ENCODE measurements at places on chromosomes 5 and 9.

DNA sequence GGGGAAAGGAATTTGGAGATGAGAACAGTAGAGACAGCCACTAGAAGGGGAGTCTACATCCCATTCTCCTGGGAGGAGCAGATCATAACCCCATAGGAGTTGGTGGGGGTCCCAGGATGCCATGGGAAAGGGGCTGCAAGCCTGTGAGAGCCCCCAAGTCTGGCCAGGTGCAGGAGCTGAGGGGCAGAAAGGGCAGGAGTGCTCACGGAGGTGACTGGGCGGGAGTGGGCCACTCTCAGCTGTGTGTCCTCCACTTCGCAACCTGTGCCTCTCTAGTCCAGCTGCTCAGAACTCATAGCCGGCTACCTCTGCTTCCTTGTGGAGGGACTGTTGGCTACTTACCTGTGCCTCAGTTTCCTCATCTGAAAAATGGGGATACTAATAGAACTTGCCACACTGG, 263.9 kb downstream of the FSTL4 start:
- DNase-seq = no peak

DNA sequence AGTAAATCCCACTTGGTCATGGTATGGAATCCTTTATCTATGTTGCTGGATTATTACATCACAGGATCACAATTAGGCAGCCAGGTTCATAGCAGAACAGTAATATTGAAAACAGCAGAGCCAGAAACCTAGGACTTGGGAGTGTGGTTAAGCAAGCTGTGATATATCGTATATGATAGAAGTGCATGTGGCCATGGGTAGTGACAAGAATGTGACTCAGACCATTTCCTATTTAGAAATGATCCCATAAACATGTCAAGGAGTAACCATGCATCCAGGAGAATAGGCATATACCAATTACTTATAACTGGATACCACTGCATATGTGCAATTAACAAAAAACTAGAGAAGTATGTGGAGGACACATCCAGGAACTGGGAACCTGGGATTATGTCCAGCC, 31.2 kb downstream of the AMBP start:
- DNase-seq = no peak

GRCh38 chr9:93432964-93433363, 18.5 kb upstream of the FAM120A start:
- no peak for DNase-seq

- DNase-seq = no peak
Observed at GRCh38 chr9:125631391-125632085, 75.5 kb downstream of the MAPKAP1 start.

GRCh38 chr9:99947395-99947794, 40.9 kb downstream of the STX17 start:
- DNase-seq = no peak

GRCh38 chr5:3475674-3476073, 120.0 kb upstream of the IRX1 start:
- DNase-seq = no peak

GRCh38 chr9:111904026-111904425, 7.4 kb downstream of the UGCG start:
- no peak for DNase-seq

- DNase-seq = no peak
Observed at GRCh38 chr9:105331160-105331559, 86.7 kb downstream of the SLC44A1 start.

- DNase-seq = no peak
Observed at GRCh38 chr9:29865764-29866313, 2292.6 kb upstream of the C9orf72 start.

- DNase-seq = no peak
Observed at GRCh38 chr9:97704851-97705250, 7.7 kb upstream of the XPA start.

DNA sequence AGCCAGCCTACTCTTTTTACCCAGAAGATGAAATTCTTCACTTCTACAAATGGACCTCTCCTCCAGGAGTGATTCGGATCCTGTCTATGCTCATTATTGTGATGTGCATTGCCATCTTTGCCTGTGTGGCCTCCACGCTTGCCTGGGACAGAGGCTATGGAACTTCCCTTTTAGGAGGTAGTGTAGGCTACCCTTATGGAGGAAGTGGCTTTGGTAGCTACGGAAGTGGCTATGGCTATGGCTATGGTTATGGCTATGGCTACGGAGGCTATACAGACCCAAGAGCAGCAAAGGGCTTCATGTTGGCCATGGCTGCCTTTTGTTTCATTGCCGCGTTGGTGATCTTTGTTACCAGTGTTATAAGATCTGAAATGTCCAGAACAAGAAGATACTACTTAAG, 16.6 kb downstream of the OCLN start:
- DNase-seq = no peak

GRCh38 chr9:71685394-71685793, 82.9 kb downstream of the CEMIP2 start:
- no peak for DNase-seq

- DNase-seq = peak; percentile 80
Observed at GRCh38 chr5:120457839-120458507, 6.1 kb upstream of the PRR16 start.

DNA sequence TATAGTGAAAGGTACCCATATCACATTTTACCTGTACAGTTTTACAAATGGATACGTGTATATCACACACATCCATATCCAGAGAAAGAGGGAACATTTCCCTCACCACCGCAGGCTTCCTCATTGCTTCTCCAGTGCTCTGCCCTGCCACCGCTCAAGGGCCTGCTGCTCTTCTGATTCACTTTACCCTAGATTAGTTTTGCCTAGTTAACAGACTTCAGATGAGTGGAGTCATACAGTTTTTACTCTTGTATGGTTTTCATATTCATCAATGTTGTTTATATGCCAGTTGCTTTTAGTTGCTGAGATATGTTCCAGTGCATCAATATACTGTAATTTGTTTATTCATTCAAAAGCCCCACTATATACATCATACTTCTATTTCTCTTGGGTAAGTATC, 53.9 kb upstream of the POMT1 start:
- DNase-seq = no peak

DNA sequence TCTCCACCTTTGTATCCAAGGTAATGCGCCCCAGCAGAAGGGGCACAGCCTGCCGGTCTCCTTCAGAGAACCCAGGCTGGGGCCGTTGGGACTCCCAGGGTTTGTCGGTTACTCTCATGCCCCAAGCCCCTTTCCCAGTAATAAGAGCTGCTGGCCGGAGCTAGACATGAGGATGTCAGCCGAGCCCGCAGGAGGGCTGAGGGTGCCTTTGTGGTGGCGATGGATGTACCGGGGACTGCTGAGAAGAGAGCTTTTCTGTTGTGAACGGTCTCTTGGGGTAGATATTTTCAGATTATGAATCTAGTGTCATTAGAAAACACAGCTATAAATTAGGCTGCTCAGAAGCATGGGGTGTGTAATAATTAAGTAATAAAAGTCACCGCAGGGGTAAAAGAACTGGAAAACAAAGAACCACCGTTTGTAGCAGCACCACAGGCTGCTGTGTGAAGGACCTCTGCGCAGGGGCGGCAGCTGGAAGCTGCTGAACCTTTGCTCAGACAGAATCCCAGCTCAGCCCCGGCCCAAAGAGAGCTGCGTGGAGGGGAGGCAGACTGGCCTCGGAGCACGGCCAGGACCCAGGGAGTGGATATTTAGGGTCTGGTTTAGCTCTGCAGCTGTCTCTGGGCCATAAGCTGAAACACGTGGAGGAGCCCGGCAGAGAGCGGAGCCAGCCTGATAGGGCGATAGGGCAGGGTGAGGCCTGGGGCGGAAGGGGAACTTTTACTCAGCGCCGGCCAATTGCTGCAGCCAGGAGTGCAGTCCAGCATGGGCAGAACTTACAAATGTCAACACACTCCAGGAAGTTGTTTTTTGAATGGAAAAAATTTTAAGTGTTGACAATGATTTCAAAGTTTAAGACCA, 50.5 kb upstream of the BARHL1 start:
- DNase-seq = no peak

DNA sequence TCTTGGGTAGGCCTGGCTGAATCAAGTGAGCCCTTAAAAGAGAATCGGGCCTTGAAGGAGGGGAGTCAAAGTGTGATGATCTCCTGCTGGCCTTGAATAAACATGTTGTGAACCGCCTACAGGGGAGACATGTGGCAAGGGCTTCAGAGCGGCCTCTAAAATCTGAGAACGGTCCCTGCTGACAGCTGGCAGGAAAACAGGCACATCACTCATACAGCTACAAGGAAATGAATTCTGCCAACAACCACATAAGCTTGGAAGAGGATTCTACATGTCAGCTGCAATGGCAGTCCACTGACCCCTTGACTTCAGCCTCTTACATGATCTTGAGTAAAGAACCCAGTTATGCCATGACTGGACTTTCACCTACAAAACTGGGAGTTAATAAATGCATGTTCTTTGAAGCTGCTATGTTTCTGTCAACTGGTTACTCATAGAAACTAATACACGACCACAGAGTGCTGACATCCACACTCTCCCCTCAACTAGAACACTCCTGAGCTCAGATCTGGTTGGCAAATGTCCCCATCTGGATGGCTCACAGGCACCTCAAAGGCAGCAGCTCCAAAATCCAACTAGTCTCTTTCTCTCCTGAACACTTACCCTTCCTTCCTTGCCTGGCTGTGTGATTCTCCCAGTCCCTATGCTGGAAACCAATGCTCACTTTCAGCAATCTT, 333.1 kb downstream of the ASTN2 start:
- no peak for DNase-seq

DNA sequence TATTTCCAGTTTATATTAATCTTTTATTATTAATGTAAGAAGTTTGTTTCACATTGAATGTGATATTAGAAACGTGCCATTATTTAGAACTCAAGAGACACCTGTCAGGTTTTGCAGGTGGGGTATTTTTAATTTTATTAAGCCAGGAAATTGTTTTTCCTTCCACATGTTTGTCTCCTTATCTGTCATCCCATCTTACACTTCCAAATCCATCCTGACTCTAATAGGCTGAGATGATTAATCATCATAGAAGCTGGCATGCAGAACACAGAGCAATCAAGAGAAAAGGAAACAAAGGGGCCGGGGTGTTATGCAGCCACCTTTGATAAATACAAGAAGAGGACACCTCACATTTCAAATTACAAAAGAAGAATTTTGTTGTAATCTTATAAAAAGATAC, 506.5 kb downstream of the ISL1 start:
- no peak for DNase-seq

DNA sequence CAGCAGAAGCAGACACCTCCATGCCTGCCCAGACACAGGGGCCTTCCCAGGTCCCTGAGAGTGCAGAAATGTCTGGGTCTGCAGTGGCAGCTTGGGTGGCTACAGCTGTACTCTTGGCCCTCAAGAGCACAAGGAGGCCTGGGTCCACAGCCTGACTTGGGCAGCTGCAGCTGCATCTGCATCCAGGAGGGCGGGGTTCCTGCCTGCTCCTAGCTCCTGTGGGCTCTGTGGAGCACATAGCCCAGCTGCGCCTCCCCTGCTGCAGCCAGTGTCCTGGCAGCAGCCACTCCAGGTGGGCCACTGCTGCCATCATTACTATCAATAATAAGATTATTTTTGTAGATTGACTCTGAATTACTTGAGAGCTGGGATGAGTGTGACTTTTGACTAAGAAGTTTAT, 162.0 kb upstream of the PTCH1 start:
- DNase-seq = no peak

GRCh38 chr9:108412755-108413154, 443.0 kb downstream of the ACTL7B start:
- DNase-seq = no peak

- no peak for DNase-seq
Observed at GRCh38 chr5:131109540-131110255, 55.4 kb downstream of the HINT1 start.

DNA sequence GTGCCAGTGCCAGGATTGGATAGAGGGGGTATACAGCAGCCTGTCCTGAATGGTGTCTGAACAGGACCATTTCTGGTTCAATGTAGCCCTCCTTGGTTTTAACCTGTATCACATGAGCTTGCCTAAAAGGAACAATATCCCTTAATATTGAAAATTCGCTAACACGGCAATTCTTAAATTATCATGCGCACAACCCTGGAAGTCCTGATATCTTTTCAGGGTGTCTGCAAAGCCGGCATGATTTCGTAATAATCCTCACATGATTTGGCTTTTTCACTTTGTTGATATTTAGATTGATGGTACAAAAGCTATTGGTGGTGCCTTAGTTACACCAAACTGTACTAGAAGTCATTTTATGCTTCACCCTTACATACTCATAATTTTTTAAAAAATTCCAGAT, 53.2 kb downstream of the PCSK1 start:
- DNase-seq = no peak

DNA sequence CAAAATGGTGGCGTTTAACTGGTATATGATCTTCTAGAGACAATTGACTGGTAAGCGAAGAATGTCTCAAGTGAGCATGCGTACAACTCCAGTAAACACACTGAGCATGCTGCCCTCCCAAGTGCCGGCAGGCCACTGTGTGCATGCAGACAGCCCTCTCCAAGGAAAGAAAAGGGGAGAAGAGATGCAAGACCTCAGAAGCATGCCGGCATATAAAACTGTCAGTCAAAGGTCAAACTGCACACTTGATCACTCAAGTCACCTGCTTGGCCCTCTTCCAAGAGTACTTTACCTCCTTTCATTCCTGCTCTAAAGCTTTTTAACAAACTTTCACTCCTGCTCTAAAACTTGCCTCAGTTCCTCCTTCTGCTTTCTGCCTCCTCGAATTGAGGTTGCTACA, 910.2 kb downstream of the TAF11L14 start:
- no peak for DNase-seq

- peak; percentile 20 for DNase-seq
Observed at GRCh38 chr9:126327006-126327713, 531 bp downstream of the MVB12B start.

DNA sequence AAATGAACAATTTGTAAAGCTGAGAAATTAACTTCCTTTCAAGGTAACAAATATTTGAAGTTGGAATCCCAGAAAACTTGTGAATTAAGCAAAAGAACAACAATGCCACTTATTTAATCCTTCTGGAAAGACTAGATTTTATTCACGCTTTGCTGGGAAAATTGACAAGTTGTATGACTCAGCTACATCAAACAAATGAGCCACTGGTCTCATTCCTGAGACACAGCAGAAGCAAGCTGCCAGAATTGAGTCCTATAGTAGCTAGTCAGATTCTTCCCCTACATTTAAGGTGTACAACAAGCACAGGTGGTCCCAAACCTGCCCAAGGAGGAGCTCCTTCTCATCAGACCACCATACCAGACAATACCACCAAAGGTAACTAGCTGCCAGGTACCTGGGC, 280.7 kb downstream of the SPOCK1 start:
- DNase-seq = no peak

- DNase-seq = no peak
Observed at GRCh38 chr9:34363619-34364351, 12.9 kb downstream of the MYORG start.

GRCh38 chr5:43007911-43008362, 32.2 kb downstream of the ANXA2R start:
- peak; percentile 55 for DNase-seq

- no peak for DNase-seq
Observed at GRCh38 chr9:37037503-37038301, 3.6 kb upstream of the PAX5 start.
